Large intestine (tissue), 12 donors: ENCODE measurements at places on chromosomes 13 and 19. TPM values are rescaled to one million over a fixed set of nuclear protein-coding genes. Genes with fewer than 3 reads are reported as not detected.
A peak's percentile ranks its signal among the peaks of the same experiment; 100 is the strongest.

The ZNF8 gene
- 5.1 TPM for polyA plus RNA-seq

The ATCAY gene
- polyA plus RNA-seq = 5.4 TPM

The UBE2L5 gene
- polyA plus RNA-seq = 0.31 TPM

The TSHZ3 gene
- polyA plus RNA-seq = 6.2 TPM

The CCDC122 gene
- polyA plus RNA-seq = 8.1 TPM

The UHRF1 gene
- 17.7 TPM for polyA plus RNA-seq

The RAP2A gene
- polyA plus RNA-seq = 19.5 TPM

- H3K27ac ChIP-seq = no peak overlapping the region
- H3K4me3 ChIP-seq = no peak overlapping the region
- H3K36me3 ChIP-seq = peaks cover 92% of the 10 kb centered on the region
Measured at GRCh38 chr19:53086949-53087348, 16.3 kb downstream of the ZNF160 start.

DNA sequence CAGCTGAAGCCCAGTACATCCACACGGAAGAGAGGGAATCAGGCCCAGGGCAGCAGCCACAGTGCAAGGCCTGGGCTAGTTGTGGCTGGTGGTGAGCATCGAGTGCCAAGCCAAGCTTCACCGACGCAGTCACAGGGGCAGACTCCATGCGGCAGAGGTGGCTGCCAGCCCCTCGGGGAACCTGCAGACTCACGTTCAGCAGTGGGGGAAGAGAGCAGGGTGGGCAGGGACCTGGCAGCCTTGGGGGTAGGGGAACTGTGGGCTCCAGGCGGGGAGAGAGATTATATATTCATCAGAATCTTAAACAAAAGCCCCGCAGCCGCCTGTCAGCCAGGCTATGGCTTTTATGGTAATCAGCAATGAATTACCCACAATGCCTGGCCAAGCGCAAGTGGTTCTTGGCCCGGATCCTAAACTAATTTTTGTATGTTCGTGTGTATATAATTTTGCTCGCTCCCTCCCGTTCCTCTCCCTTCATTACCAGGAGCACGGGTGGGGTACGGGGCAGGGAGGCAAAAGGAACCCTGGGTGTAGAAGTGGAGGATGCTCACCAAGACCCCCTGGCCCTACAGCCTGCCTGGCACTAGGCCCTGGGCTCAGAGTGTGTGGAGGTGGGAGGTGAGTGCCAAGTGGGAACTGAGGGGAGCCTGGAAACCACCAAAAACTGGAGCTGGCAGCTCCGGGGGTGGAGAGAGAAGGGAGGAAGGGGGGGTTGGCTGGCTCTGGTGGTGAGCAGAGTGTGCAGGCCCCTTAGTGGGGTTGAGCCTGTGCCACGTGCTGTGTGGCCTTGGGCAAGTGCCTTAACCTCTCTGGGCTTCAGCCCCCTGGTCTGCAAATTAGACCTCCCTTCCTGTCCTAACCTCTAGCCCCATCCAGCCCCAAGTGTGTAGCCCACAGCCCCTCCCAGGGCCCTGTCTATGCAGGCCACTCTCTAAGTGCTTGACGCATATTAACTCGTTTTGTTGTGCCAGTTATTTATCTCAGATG is 31.9 kb downstream of the PTPRS start:
- peak overlapping the region; percentile 10 for H3K27ac ChIP-seq
- peak; percentile 38 for DNase-seq
- no peaks in the 10 kb centered on the region for H3K27me3 ChIP-seq

- no peaks in the 10 kb centered on the region for H3K4me1 ChIP-seq
- peaks cover 51% of the 10 kb centered on the region for H3K36me3 ChIP-seq
- no peaks in the 10 kb centered on the region for H3K27me3 ChIP-seq
- no peak overlapping the region for H3K27ac ChIP-seq
- H3K4me3 ChIP-seq = no peak overlapping the region
Measured at GRCh38 chr19:15166700-15167099, 34.1 kb downstream of the NOTCH3 start.

GRCh38 chr13:81762449-81762848 is 1421.5 kb upstream of the SPRY2 start:
- no peaks in the 10 kb centered on the region for H3K36me3 ChIP-seq
- H3K27ac ChIP-seq = no peak overlapping the region
- no peaks in the 10 kb centered on the region for H3K27me3 ChIP-seq
- no peak overlapping the region for H3K4me3 ChIP-seq
- peaks cover 3% of the 10 kb centered on the region for H3K4me1 ChIP-seq

DNA sequence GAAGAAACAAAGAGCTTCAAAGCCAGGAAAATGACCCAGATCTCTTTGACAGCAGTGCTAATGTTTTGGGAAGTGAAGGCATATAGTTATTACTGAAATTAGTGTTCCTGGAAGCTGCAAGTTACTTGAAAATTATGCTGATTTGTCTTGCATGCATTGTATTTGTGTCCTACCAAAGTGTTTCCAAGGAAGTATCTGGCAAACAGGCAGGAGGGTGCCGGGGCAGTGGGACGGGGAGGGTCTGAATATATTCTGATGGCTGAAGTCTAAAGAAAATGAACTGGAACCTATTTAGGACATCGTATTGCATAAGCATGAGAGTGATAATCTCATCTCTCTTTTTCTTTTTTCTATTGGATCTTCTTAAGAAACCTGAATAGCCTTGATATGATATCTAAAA is 9.0 kb downstream of the RNASEH2B start:
- H3K4me1 ChIP-seq = no peaks in the 10 kb centered on the region
- no peaks in the 10 kb centered on the region for H3K27me3 ChIP-seq
- no peak overlapping the region for H3K27ac ChIP-seq
- H3K4me3 ChIP-seq = no peak overlapping the region

GRCh38 chr19:5623397-5624017 is 624 bp downstream of the SAFB start:
- H3K36me3 ChIP-seq = peaks cover 51% of the 10 kb centered on the region
- peaks cover 35% of the 10 kb centered on the region for H3K4me1 ChIP-seq
- H3K27me3 ChIP-seq = no peaks in the 10 kb centered on the region

DNA sequence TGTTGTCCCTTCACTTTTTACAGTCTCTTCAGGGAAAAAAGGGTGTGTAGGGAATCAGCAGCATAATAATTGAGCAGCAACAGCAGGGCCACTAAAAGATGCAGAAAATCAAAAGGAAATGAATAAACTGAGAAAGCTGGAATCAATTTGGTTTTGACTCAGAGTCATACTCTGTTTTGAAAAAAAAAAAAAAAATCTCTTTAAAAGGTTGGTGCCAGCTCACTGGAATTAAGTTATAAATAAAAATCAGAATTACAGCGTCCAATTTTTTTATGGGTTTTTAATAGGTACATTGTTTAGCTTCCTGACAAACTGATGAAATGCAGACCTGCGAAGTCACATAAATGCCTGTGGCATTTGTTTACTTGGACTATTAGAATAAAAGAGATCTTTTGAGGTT is 231.9 kb downstream of the COG6 start:
- no peak overlapping the region for H3K4me3 ChIP-seq
- no peak for DNase-seq
- H3K27me3 ChIP-seq = no peaks in the 10 kb centered on the region
- no peaks in the 10 kb centered on the region for H3K4me1 ChIP-seq
- H3K36me3 ChIP-seq = no peaks in the 10 kb centered on the region
- no peak overlapping the region for H3K27ac ChIP-seq

GRCh38 chr13:78680576-78681350 is 21.8 kb upstream of the OBI1 start:
- no peaks in the 10 kb centered on the region for H3K4me1 ChIP-seq
- DNase-seq = no peak
- no peaks in the 10 kb centered on the region for H3K36me3 ChIP-seq
- H3K4me3 ChIP-seq = no peak overlapping the region

GRCh38 chr19:40641281-40641680 is 40.1 kb downstream of the LTBP4 start:
- no peak overlapping the region for H3K4me3 ChIP-seq
- no peaks in the 10 kb centered on the region for H3K27me3 ChIP-seq
- H3K36me3 ChIP-seq = no peaks in the 10 kb centered on the region
- H3K4me1 ChIP-seq = no peaks in the 10 kb centered on the region
- no peak for DNase-seq
- H3K27ac ChIP-seq = no peak overlapping the region

GRCh38 chr19:15404097-15404779 is 14.6 kb downstream of the AKAP8L start:
- no peak overlapping the region for H3K27ac ChIP-seq
- H3K4me1 ChIP-seq = no peaks in the 10 kb centered on the region
- H3K36me3 ChIP-seq = peaks cover 66% of the 10 kb centered on the region
- DNase-seq = no peak
- no peaks in the 10 kb centered on the region for H3K27me3 ChIP-seq

GRCh38 chr13:50208826-50209335 is 193.6 kb downstream of the KCNRG start:
- no peak overlapping the region for H3K27ac ChIP-seq
- H3K27me3 ChIP-seq = no peaks in the 10 kb centered on the region
- H3K4me1 ChIP-seq = no peaks in the 10 kb centered on the region
- no peak overlapping the region for H3K4me3 ChIP-seq
- peak; percentile 29 for DNase-seq

- H3K4me1 ChIP-seq = peaks cover 17% of the 10 kb centered on the region
- peak overlapping the region; percentile 24 for H3K4me3 ChIP-seq
- H3K36me3 ChIP-seq = no peaks in the 10 kb centered on the region
- DNase-seq = no peak
- H3K27me3 ChIP-seq = no peaks in the 10 kb centered on the region
- H3K27ac ChIP-seq = peak overlapping the region; percentile 27
Measured at GRCh38 chr19:4967738-4968461, 1.0 kb upstream of the KDM4B start.

GRCh38 chr13:32245555-32245954 is 69.6 kb downstream of the ZAR1L start:
- H3K36me3 ChIP-seq = peaks cover 2% of the 10 kb centered on the region
- H3K27me3 ChIP-seq = no peaks in the 10 kb centered on the region
- H3K27ac ChIP-seq = no peak overlapping the region
- no peak overlapping the region for H3K4me3 ChIP-seq

DNA sequence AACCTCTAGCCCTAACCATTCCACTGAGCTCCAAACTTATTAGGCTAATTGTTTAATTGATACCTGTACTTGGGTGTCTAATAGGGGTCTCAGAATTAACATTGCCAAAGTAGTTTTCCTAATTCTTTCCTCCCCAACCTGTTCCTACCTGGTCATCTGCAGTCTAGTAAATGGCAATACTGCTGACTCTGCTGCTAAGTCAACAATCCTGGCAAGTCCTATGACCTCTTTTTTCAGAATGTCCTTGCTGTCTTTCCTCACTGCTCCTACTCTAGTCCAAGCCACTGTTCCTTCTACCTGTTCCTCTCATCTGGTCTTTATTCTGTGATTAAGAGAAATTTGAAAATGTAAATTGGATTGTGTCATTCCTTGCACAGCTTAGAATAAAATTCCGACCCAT is 143.9 kb downstream of the MTUS2 start:
- no peak overlapping the region for H3K27ac ChIP-seq
- no peaks in the 10 kb centered on the region for H3K36me3 ChIP-seq
- no peaks in the 10 kb centered on the region for H3K27me3 ChIP-seq
- no peaks in the 10 kb centered on the region for H3K4me1 ChIP-seq
- no peak overlapping the region for H3K4me3 ChIP-seq
